ENCODE measurements at places on chromosomes 7 and 10.

DNA sequence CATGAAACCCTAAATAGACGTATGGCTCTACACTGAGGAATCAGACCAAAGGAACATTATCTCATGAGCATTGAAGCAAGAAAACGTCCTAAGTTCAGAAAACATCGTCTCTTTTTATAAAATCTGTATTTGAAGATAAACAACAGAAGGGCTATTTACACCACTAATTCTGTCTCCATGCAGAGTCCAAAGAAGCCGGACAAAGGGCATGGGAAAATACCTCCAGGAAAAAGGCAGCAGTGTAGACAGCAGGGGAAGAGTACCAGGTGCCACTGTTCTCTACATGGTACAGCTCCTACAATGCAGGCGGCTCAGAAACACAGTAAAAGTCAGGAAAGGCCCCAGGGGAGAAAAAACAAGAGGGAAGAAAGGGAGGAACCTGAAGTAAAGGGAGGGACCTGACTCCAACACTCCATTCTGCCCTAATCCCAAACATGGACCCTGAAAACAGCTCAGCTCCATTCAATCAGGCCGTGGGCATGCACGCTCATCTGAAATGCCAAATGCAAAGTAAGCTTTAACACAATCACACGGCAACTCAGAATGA, 17.5 kb downstream of the FAM171A1 start:
- no peak for DNase-seq

- DNase-seq, result no peak
Measured at GRCh38 chr7:39656415-39656814, 33.0 kb downstream of the RALA start.

DNA sequence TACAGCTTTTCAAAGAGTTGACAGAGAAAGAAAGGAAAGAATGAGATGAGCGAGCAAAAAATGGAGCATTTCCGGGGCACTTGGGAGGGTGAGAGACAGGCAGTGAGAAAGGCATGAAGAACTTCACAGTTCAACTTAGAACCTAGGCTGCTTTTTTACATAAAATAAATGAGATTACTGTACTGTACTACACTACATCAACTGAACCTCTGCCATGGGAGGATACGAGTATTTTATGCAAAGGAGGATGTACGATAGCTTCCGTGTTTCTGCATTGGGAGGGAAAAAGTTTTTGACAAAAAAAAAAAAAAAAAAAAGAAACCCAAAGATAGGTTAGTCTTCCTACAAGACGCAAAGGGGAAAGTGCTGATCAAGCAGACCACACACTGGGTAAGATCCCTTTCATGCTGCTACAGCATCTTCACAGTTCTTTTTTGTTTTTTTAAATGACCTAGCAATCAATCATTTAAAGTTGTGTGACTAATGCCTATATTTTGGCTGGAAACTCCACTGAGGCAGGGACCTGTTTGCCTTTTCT, 88.0 kb downstream of the RAPGEF5 start:
- no peak for DNase-seq

DNA sequence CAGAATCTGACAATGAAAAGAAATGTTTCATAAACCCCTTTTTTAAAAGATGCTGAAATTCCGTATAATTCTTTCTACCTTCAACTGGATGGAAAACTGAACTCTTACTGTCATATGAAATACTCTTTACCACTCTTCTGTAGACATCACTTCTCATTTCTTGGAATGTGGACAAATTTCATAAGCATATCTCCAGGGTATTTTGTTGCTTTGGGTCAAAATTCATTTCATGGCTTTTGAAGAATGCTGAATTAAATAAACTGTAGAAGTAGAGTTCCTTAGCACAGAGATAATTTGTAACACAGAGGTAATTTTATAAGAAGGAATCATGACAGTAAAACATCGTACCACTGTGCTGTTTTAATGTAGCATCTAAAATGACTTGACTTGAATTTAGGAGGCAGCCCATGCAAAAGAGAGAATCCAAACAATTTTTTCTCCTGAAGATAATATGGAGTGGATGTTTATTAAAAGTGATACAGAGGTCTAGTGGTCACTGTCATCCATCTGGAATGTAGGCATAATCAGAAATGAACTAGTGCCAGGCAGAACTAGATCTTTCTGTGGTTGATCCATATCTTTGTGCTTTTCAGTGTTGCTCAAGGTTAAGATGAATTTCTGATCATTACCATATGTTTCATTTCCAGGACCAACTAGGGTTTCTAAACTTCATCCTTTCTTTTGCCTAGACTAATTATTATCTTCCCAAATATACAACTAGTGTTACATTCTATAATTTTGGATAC, 492.0 kb downstream of the KIF20B start:
- DNase-seq, result no peak

GRCh38 chr10:97207131-97207530, 21.4 kb upstream of the SLIT1 start:
- DNase-seq, result no peak

GRCh38 chr10:20836401-20836800, 60.7 kb downstream of the NEBL start:
- no peak for DNase-seq

DNA sequence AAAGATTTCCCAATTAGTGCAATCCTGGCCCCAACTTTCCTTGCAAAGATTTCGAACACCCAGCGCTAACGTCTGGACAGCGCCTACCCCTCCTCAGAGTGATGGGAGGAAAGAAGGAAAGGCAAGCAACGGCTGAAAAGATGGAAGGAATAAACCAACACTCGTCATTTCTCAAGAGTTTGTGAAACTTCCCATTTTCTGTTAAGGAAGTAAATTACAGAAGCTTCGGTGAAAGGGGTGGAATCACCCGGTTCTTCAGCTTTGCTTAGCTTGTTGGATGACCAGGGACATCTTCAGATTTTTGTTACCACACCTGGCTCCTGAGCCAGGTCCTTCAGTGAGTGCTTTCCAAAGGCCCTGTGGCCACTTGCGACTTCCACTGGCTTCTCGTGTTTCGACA, 313.1 kb downstream of the SKIDA1 start:
- DNase-seq, result no peak

DNA sequence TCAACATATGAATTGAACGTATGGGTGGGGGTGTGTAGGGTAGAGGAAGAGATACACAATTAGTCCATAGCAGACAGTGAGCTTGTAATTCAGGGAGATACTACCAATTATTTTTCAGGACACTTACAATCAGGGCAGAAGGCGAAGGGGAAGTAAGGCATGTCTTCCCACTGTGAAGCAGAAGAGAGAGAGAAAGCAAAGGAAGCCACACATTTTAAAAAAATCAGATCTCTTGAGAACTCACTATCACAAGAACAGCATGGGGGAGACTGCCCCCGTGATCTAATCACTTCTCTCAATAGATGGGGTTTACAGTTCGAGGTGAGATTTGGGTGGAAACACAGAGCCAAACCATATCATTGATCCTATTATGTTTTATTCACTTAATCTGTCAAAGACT, 116.4 kb upstream of the RPA3 start:
- no peak for DNase-seq

DNA sequence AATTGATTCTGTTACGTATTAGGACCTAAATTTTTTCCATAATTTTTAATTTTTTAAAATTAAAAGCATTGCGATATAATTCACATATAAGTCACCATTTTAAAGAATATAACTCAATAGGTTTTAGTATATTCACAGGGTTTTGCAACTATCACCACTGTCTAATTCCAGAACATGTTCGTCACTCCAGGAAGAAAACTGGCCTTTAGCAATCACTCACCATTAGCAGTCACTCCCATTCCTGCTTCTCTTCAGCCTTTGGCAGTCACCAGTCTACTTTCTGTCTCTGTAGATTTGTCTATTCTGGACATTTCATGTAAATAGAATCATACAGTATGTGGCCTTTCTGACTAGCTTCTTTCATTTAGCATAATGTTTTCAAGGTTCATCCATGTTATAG, 176.5 kb downstream of the EXOC4 start:
- no peak for DNase-seq

DNA sequence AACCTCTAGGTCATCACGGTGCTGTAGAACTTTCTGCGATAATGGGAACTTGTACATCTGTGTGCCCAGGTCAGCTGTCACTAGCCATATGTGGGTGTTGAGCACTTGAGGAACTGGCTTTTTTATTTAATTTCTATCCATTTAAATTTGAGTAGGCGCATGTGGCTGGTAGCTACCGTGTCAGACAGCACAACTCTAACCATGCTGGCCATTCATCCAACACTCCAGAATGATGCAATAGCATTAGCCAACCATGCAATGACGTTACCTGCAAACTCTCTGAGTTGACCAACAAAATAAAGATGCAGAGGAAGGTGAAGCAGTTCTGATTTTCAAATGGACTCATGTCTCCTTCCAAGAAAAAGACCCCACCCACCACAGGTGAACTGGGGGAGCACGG, 24.4 kb upstream of the CHST15 start:
- DNase-seq, result no peak

DNA sequence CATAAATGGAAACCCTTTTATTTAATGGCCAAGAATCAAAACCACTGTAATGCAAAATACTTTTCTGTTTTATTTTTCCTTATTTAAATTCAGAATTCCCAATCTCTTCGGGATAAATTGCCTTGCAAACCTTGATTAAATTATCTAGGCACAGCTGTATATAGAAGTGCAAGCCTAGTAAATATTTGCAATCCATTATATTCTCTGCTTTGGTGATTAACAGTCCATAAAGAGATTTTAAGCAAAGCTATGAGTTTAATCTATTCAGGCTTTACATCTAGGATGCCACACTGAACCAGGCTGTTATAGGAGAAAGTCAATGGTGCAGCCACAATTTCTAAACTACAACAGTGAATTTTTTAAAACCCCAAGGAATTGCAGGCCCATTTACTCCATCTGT, 43.6 kb upstream of the THSD7A start:
- DNase-seq, result no peak

- DNase-seq, result no peak
Measured at GRCh38 chr7:70591643-70592042, 540.3 kb upstream of the GALNT17 start.
